ENCODE measurements at places on chromosomes 13 and 19. TPM values are rescaled to one million over a fixed set of nuclear protein-coding genes. Genes with fewer than 3 reads are reported as not detected.

- DNase-seq = no peak
These were observed 22.2 kb downstream of the CCDC169 start for GRCh38 chr13:36275190-36276002.

The CLDN10 gene
- total RNA-seq = not detected

The GRK1 gene
- not detected for total RNA-seq

DNA sequence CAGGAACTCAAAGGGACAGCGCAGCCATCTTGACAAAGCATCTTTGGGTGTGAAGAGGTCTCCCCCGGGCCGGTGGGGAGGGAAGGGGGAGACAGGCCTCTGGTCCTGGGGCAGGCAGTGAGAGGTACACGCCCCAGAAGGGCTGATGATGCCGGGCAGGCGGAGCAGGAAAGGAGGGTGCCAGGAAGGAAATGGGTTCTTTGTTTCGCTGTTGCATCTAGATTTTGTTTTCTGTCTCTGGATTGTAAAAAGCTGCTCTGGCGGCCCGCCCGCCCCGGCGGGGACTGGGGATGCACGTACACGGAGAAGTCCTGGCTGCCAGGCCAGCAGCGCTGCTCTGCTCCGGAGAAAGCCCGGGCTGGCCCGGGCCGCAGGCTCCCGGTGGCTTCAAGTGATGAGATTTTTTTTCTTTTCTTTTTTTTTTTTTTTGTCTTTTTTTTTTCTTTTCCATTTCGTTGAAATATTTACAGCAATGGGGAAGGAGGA lies 13.2 kb upstream of the ASF1B start:
- no peak for DNase-seq

GRCh38 chr19:34556488-34556887 lies 74.9 kb downstream of the WTIP start:
- DNase-seq = no peak

- no peak for DNase-seq
These were observed 6.9 kb downstream of the THSD1 start for GRCh38 chr13:52399046-52399445.

The PPM1N gene
- total RNA-seq = 1.1 TPM

DNA sequence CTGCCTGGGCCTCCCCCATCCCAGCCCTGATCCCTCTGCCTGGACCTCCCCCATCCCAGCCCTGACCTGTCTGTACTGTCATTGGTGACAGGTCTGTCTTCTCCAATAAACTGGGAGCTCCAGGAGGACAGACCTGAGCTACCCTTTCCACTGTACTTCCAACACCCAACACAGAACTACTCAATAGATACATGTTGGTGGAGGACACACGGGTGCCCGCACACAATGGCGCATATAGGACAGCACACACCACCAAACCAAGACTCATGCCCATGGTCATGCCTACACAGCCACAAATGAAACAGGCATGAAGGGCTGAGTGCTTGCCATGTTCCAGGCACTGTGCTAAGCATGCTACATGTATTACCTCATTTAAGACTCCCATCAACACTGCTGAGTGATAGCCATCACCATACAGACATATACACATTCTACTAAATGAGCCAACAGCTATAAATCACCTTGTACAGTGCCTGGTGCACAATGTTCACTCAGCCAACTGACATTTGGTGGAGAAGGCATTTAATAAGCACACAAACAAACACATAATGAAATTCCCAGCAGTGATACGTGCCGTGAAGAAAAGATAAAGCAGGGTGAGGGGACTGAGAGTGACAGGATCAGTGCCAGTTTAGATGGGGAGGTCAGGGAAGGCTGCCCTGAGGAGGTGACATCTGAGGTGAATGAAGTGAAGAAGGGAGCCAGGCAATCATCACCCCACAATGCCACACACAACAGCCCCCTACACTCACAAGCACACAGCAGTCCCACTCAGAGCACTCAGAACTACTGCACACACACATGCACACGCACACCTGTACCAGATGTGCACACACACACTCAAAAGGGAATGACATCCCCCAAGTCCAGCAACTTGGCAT lies 857 bp downstream of the POU2F2 start:
- DNase-seq = no peak

GRCh38 chr19:8366121-8366581 lies 2.2 kb downstream of the ANGPTL4 start:
- no peak for DNase-seq

- no peak for DNase-seq
These were observed 118.7 kb downstream of the FOXO1 start for GRCh38 chr13:40547591-40548315.

- no peak for DNase-seq
These were observed 700 bp downstream of the PRR36 start for GRCh38 chr19:7873304-7874075.

DNA sequence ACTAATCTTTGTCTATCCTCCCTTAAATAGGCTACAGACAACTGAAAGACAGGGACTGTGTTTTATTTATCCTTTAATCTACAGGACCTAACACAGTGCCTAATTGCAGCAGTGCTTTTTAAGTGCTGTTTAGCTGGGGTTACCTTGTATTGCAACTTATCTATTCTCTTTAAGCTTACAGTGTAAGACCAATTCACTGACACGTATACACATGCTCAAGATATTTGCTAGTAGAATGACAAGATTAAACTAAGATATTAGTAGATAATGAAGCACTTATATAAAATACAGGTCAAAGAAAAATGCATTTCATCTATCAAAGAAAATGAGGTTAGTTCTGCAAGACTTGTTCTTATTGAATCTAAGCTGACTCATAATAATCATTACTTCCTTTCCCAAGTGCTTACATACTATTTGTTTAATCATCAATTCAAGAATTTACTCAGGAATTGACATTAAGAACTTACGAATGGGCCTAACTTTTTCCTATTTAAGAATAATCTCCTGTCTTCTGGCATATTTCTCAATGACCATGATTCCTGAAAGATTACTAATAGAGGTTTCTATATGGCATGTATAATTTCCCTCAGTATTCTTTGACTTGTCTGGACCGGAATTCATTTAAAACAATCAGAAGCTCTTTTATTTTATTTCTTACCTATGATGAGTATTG lies 75.8 kb upstream of the MAB21L1 start:
- no peak for DNase-seq
